Stimulated activated CD8-positive, alpha-beta memory T cell treated with anti-CD3 and anti-CD28 coated beads, Interleukin-2, amount 100 ng/mL, for 48 hours (primary cell): ENCODE measurements at places on chromosomes 7 and 10.

DNA sequence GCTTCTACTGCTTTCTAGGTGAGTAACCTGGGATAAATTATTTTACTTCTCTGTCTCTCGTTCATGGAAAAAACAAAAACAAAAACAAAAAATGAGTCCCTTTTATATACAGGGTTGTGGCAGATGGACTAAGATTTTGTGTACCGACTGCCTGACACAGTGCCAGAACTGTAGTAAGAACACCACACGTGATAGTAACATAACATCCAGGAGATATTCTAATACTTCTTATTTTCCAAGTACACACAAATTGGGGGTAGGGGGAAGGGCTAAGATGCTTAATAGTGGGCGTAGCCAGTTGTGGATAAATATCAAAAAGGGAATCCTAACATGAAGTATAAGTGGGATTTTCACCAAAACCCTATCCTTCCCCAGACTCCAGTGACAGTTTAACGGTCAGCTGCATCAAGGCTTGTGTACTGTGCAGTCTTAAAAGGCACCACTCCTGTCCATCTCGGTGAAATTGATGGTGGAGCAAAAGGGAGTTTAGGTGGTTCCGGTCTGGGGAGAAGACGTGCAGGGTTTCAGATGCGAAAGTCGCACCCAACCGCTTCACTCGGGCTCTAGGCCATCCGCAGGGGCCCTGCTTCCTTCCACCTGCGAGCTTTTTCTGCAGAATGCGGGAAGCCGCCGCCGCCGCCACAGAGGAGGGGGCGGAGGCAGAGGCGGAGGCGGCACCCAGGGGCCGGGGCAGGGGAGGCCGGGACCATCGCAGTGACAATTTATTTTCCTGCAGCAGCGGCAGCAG lies at the start of gene STAMBPL1:
Gene STAMBPL1, plus strand, starts transcription at position 712 of the 748 bp plus-strand sequence. CDS start 21,464 bp downstream, outside the sequence.
- DNase-seq, result peak; percentile 69

GRCh38 chr7:128697302-128697905 lies 25.3 kb downstream of the GARIN1A start:
- DNase-seq, result peak; percentile 58

DNA sequence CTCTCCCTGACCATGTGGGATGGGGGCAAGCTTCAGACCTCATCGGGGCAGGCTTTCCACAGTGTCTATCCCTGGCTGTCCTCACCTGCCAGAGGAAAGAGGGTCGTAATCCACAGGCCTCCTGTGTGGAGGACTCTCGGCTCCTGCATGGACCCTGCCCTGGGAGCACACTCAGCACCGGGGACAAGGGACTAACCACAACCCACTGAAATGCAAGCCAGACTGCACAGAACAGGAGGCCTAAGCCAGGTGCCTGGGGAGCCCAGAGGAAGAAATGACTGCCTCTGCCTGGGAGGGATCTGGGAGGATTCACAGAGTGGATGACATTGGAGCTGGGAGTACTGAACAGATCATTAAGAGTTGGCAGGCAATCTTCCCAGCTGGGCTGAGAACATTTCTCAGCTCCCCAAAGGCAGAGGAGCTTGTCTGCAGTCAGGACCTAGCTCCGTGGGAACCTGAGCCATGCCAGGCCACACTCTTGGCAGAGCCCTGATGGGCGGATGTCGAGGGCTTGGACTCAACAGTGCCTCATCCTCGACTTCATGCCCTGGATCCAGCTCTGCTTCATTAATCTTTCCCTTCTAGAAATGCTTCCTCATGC lies 213.4 kb downstream of the USP6NL start:
- DNase-seq, result no peak

DNA sequence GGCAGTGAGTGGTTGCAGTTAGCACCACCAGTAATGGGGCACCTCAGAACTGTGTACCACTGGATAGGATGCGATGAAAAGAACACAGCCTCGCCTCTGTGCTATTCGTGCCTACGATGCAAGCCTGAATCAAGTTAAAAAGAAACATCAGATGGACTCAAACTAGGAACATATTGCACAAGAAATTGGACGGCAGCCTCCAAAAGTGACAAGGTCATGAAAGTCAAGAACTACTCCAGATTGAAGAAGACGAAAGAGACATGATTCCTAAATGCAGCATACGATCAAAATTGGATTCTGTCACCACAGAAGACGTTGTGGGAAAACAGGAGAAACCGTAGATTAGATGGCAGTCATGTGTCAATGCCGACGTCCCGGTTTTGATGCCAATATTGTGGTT lies 648.1 kb upstream of the FOXK1 start:
- no peak for DNase-seq

- DNase-seq, result no peak
Observed at GRCh38 chr10:12510984-12511383, 161.6 kb downstream of the CAMK1D start.

- no peak for DNase-seq
Observed at GRCh38 chr10:91652364-91652763, 19.5 kb upstream of the PPP1R3C start.

DNA sequence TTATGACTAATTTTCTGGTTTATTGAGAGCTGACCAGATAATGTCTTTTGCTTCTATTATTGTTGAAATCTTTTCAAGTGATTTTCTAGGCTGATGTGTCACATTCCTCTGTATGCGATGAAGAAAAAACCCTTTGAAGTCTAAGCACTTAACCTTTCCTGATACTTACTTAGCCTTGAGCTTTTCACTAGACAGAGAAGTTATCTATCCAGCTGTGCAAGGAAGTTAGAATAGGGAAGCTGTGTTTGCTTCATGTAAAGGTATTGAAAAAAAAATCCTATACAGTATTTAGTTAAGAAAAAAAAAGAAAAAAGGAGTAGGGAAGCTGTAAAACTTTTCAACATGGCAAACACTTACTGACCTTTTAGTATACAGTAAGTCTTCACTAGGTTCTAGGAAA lies 117.6 kb upstream of the DNAJB12 start:
- no peak for DNase-seq

GRCh38 chr10:30553626-30554439 lies 75.7 kb downstream of the LYZL2 start:
- DNase-seq, result no peak

GRCh38 chr10:3225561-3225960 lies 53.0 kb upstream of the PITRM1 start:
- no peak for DNase-seq

DNA sequence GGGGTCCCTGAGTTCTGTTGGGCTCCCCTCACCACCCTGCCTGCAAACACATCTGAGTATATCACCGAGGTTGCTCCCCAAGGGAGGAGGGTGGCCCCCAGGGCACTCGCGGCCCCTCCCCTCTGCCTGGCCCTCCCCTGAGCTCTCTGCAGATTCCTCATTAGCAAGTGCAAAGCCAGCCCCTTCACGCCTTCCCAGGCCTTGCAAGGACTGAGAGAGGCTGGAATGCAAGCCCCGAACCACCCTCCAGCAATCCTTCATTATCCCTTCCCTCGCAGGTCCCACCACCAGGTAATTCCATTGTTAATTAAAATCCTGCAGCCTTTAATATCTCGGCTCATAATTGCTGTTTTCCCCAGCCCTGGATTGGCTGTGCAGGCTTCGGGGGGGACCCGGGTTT lies 35.3 kb upstream of the MYL10 start:
- DNase-seq, result no peak

DNA sequence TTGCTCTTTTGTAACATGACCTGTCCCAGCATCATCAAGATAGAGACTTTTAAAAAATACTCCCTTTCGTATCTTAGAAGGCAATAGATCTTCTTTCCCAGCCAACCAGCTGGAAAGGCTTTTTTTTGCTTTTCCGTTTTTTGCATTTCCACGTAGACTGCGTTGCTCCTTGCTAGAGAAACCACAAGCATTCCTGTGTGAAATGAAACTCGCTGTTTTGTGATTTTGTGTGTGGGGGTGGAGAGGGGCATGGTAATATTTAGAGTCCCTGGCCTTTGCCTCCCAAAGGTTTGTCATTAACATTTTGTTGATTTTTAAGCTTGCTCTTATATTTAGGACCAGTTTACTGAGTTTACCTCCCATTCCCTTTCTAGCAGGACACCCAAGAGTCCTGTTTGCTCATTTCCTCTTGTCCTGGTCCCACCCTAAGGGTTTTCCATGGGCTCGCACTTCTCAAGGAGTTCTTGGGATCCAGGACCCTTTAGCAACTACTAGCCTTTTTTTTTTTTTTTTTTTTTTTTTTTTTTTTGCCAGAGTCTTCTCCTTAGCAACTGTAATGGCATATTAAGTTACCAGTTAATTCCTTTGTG lies 243.6 kb downstream of the BICC1 start:
- DNase-seq, result no peak

DNA sequence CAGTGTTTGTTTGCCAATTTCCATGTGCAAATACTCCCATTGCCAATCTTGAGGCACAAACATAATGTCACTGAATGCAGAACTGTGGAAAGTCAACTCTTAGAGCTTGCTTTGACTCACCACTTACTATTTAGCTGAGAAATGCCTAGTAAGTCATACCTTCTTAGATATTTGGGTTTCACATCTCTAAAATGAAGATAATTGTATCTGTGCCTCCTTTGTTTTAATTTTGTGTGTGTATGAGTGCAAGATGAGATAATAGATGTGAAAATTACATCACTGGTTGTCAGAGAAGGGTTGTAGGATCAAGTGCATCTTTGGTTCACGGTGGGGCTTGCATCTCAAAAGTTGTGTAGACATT lies 407.5 kb downstream of the INHBA start:
- no peak for DNase-seq

DNA sequence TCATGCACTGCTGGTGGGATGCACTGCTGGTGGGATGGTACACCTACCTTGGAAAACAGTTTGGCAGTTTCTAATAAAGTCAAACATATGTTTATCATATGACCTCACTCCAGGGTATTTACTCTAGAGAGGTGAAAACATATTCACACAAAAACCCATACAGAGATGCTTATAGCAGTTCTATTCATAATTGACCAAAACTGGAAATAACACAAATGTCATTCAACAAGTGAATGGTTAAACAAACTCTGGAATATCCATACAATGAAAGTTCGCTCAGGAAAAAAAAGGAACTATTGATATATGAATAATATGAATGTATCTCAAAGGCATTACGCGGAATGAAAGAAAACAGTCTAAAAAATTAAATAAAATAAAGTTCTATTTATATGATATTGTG lies 19.5 kb downstream of the CCDC71L start:
- no peak for DNase-seq

- no peak for DNase-seq
Observed at GRCh38 chr7:90999989-91000979, 263.9 kb upstream of the FZD1 start.

DNA sequence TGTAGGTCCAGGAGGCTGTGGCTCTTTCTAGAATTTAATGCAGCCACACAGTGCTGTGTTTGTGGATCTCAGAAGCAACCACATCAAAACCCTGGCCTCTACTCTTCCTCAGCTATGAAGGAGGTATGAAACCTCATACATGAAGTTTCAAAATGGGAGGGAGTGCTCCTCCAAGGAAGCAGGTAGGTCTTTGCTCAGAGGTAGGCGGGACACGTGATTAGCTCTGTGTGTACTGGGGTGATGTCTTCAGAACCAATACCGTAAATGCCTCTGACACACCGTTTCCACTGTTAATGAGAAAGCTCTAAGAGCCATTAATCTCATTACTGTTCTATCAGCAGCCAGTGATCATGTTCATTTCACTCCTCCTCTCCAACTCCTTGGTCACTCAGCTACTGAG lies 126.1 kb downstream of the PLXNA4 start:
- DNase-seq, result no peak

DNA sequence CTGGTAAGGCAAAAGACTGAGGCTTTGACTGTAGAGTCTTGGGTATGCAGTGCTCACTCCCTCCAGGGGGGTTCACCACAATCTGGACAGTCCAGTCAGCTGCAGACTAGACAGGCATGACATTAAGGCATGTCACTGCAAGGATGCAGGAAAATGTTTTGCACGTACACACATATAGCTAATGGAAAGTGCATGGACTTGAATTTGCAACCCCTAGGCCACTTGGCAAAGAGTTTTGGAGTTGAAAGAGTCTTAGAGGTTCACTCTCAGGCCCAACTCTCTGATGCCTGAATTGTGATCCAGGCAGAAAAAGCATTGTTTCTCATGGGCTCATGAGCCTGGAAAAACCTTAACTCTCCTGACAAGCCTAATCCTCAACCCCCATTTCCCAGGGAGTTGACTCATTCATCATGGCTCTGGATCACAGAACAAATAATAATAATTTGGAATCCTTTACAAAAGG lies 51.9 kb downstream of the LAMB4 start:
- no peak for DNase-seq

DNA sequence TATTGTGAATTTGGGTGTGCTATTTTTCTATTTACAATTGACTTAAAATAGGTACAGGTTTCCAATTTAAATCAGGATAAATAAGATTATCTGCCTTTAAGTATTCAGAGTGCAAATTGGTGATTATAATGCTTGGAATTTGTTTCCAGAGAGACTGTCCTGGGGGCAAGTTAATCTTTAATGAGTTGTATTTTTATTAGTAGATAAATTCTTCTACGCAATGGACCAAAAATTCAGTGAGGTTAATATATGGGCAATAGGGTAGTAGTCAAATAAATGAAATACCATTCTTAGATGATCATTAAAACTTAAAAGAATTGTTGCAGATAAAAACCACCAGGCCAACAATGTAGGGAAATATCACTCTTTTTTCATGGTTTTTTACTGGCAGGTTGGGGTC lies 3.4 kb downstream of the BICC1 start:
- DNase-seq, result no peak

GRCh38 chr7:36726311-36726710 lies 2.0 kb upstream of the AOAH start:
- no peak for DNase-seq

GRCh38 chr10:123622381-123622780 lies 43.8 kb upstream of the GPR26 start:
- no peak for DNase-seq

DNA sequence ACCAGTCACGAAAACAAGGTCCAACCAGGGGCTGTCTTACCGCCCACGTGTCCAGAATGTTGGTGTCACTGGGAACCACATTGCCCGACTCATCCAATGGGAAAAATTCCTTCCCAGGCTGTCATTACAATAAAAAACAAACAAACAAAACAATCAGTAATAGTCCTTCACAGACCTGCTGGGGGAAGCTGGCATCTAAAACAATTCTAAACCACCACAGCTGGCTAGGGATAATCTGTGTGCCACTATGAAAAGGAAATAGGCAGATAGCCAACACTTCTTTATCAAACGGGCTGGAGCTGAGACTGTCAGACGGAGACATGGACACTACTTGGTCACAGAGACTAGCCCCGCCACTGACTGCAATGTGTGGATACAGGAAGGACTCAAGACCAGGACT lies 9.2 kb downstream of the AKR1B1 start:
- DNase-seq, result no peak

DNA sequence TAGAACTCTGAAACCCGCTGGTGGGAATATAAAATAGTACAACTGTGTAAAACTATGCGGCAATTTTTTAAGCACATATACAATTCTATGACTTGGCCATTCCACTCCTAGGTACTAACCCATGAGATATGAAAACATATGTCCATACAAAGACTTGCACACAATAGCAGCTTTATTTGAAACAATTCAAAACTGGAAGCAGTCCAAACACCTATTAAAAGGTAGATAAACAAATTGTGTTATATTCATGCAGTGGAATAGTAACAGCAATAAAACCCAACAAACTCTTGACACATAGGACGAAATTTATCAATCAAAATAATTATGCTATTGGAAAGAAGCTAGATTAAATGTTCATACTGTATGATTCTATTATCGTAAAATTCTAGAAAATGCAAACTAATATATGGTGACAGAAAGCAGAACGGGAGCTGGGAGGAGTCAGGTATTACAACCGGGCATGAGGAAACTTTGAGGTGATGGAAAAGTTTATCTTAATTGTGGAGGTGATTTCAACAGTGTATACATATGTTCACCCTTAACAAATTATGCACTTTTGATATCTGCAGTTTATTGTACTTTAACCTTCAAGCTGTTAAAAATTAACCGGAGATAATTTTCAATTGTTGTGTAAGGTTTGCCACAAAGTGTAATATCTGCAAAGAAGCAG lies 803 bp upstream of the STK31 start:
- DNase-seq, result no peak
